ENCODE measurements at places on chromosomes 5 and 9. TPM values are rescaled to one million over a fixed set of nuclear protein-coding genes. Genes with fewer than 3 reads are reported as not detected.
A peak's percentile ranks its signal among the peaks of the same experiment; 100 is the strongest.

Gene FAM221B
- not detected for total RNA-seq

Gene ZDHHC11B
- total RNA-seq: 0.35 TPM

Gene PCYOX1L
- 34.6 TPM for total RNA-seq

Gene INSYN2B
- not detected for total RNA-seq

Gene HOMER1
- 2.6 TPM for total RNA-seq

Gene PRELID1
- 152 TPM for total RNA-seq

Gene MAMDC4
- 12.4 TPM for total RNA-seq

GRCh38 chr9:75063556-75064305 lies 24.2 kb downstream of the NMRK1 start:
- no peak for DNase-seq

GRCh38 chr9:138033950-138034349 lies 156.4 kb downstream of the CACNA1B start:
- DNase-seq: peak; percentile 3

- DNase-seq: no peak
These were observed 54.8 kb upstream of the ADAMTS2 start for GRCh38 chr5:179400020-179400419.

DNA sequence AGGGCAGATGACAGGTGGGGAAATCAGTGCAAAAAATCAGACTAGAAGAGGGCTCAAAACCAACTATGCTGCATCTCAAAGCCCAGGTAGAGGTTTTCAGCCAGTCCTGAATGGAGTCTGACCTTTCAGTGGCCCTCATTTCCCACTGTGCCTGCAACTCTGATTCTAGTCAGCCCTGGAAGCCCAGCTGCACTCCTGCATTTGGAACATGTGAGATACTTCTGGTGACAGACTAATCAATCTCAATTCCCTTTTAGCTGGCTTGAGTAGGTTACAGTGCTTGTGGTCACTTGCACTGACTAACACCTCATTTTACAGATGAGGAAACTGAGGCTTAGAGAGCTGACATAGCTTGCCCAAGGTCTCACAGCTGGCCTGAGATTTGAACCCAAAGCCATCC lies 7.9 kb upstream of the ACSL6 start:
- no peak for DNase-seq

DNA sequence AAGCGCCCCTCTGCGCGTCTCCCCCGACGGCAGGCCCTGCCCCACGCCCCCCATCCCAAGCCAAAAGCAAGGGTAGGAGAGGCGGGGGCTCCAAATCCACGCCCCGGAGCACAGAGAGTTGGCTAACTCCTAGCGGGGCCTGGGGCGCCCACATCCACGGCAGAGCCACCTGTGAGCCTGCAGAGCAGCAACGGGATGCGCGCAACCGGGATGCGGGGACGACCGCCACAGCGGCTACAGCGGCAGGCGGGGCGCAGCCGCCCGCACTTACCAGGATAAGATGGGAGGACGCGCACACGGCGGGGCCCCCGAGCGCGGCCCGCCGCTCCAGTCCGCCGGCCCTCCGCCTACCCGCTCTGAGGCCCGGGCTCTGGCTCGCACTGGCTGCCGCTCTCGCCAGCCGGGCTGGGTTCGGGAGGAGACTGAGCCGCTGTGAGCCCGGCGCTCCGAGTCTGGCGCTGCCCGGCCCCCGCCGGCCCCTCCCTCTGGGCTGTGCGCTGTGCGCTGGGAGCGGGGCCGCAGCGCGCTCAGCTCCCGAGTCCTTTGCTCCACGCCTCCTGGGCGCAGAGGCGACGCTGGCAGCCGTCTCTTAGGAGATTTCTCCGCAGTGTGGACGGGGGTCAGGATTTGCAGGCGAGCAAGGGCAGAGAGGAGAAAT lies at the start of gene SLC24A2:
SLC24A2 (minus strand) TSS at position 424 of the 658 bp plus-strand sequence.
- DNase-seq: no peak

GRCh38 chr9:37085233-37085632 lies 35.1 kb upstream of the ZCCHC7 start:
- DNase-seq: no peak

DNA sequence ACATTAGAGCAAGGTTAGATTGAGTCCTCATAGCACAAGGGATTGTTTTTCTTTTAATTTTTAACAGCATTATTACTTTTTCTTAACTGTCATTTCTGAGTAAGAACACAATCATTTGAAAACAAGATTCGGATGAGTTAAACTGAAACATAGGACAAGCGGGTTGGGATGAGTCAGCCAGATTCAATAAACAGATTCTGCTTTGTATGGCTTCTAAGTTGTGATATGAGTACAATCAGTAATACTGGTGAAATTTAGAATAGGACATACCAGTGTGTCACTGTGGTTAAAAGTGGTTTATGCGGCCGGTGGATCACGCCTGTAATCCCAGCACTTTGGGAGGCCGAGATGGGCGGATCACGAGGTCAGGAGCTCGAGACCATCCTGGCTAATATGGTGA lies 364.3 kb upstream of the CDH10 start:
- no peak for DNase-seq

Measured in activated CD4-positive, alpha-beta T cell treated with anti-CD3 and anti-CD28 coated beads, Interleukin-2, amount 10 ng/mL, durations not matched to agents 7 days and 5 days (primary cell).